ENCODE measurements at places on chromosomes 3 and 15. TPM values are rescaled to one million over a fixed set of nuclear protein-coding genes. Genes with fewer than 3 reads are reported as not detected.

The SCN11A gene
- total RNA-seq: 0.05 TPM

The PFKFB4 gene
- 27.4 TPM for total RNA-seq

The AP3S2 gene
- 34.4 TPM for total RNA-seq

The ZDHHC23 gene
- 0.70 TPM for total RNA-seq

The ISLR gene
- total RNA-seq: not detected

DNA sequence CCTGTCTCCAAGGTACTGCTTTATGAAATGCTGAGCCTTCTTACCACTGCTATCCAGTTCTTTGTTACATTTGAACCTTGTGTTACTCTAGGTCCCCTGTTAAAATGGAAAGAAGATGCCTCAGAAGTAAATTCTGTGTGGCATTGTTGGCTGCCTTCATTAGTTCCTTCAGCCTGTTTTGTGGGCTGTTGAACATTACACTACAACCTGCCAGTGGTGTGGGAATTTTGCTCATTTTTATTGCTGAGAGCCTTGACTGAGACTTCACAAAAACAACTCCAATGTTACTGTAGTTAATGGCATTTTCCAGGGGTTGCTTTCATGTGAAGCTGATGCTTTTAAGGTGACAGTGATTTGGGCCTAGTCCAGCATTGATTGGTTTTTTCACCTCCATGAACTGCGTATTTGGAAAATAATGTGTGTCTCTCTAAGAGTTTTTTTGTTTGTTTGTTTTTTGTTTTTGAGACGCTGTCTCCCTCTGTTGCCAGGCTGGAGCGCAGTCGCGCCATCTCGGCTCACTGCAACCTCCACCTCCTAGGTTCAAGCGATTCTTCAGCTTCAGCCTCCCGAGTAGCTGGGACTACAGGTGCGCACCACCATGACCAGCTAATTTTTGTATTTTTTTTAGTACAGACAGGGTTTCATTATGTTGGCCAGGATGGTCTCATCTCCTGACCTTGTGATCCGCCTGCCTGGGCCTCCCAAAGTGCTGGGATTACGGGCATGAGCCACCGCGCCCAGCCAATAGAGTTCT lies 4.3 kb downstream of the MAPK6 start:
- H3K4me1 ChIP-seq: peaks cover 35% of the 10 kb centered on the region
- peak overlapping the region; percentile 58 for H3K4me3 ChIP-seq
- peaks cover 2% of the 10 kb centered on the region for H3K27me3 ChIP-seq
- H3K36me3 ChIP-seq: peaks cover 6% of the 10 kb centered on the region
- H3K27ac ChIP-seq: peak overlapping the region; percentile 56

DNA sequence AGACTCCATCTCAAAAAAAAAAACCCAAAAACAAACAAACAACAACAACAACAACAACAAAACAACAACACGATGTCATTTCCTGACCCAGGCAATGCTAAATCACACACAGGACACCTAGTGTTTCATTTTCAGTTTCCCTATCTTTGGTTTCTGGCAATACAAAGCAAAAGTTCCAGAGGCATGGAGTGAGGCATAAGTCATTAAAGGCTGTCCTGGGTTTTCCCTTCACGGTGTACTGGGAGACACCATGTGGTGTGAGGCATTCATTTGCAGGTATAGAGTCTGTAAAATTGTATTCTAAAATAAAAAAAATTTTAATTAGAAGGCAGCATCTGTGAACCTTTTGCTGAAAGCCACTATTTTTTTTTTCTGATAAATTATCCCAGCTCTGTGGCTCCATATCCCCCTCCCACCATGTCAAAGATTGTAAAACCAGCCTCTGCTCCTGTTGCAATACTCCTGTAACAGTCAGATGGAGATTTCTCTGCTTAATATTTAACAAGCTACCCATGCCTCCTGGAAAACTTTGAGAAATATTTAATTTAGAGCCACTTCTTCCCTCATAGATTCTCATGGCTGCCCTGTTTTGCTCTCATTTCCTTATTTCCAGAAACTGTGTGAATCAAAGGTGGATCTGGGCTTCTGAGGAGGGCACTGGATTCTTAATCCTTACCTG lies 324.6 kb downstream of the MCTP2 start:
- H3K4me1 ChIP-seq: no peaks in the 10 kb centered on the region
- no peaks in the 10 kb centered on the region for H3K36me3 ChIP-seq
- no peak for DNase-seq

- H3K27ac ChIP-seq: no peak overlapping the region
- no peaks in the 10 kb centered on the region for H3K4me1 ChIP-seq
- no peaks in the 10 kb centered on the region for H3K36me3 ChIP-seq
- H3K27me3 ChIP-seq: no peaks in the 10 kb centered on the region
These were observed 26.2 kb downstream of the ARPP21 start for GRCh38 chr3:35665390-35666055.

- peak overlapping the region; percentile 4 for H3K4me3 ChIP-seq
- peaks cover 17% of the 10 kb centered on the region for H3K4me1 ChIP-seq
- H3K36me3 ChIP-seq: no peaks in the 10 kb centered on the region
- H3K27ac ChIP-seq: no peak overlapping the region
These were observed 77.4 kb downstream of the FLNB start for GRCh38 chr3:58085616-58086015.

DNA sequence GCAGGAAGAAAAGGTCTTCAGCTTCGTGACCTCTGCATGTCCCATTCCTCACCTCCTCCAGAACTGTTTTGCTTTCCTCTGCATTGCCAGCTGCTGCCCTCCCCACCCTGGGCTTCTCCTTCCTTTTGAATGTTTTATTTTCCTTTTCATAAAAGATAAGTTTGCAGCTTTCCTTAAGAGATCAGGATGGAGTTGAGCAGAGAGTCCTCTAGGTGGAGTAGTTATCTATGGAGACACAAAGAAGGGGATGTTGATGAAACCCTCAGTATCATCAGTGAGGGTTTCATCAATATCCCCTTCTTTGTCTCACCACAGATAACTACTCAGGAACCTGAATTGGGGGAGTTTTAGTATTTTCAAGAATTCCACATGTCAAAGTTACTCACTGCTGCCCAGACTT lies 19.0 kb upstream of the SLC25A36 start:
- no peaks in the 10 kb centered on the region for H3K4me1 ChIP-seq
- no peak overlapping the region for H3K4me3 ChIP-seq
- peaks cover 28% of the 10 kb centered on the region for H3K27me3 ChIP-seq
- no peaks in the 10 kb centered on the region for H3K36me3 ChIP-seq

GRCh38 chr15:77042245-77042919 lies 28.5 kb downstream of the TSPAN3 start:
- no peaks in the 10 kb centered on the region for H3K27me3 ChIP-seq
- no peak overlapping the region for H3K4me3 ChIP-seq
- peak overlapping the region; percentile 81 for H3K27ac ChIP-seq
- peaks cover 22% of the 10 kb centered on the region for H3K36me3 ChIP-seq
- H3K4me1 ChIP-seq: peaks cover 39% of the 10 kb centered on the region
- no peak for DNase-seq

GRCh38 chr3:63870615-63871005 lies 6.9 kb downstream of the ATXN7 start:
- H3K27ac ChIP-seq: no peak overlapping the region
- H3K27me3 ChIP-seq: no peaks in the 10 kb centered on the region
- H3K36me3 ChIP-seq: no peaks in the 10 kb centered on the region

DNA sequence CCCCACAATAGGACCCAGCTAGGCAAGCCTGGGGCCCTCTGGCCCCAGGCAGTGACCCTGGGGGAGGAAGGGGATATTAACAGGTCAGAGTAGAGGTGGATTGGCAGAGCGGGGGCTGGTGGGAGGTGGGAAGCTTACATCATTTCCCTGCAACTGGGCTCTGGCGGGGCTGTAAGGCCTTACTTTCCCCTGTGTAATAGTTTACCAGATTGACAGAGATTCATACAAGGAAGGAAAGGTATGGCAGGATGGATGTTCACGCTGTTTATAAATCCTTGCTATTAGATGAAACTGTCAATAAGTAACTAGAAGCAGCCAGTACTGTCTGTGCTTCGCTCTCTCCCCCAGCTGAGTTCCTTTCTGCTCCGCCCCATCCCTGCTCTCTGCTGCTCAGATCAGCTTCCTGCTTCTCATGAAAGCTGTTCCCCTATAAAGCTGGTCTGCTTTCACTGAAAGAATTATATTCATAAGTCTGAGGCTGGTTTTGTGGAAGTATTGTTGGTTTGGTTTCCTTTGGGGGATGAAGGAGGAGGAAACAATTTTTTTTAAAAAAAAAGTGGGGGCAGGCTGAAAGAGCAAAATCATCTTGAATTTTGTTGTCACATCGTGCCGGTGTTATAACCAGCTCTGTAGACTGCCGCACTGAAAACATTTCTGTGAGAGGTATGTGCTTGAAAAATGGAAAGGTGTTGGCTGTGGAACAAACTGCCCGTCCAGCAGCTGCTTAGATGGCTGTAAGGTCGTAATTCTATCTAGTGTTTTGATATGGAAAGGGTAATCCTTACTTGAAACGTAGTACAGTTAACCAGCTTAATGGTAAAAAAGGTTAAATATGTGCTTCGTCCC lies 76.4 kb downstream of the BBX start:
- no peaks in the 10 kb centered on the region for H3K27me3 ChIP-seq
- H3K4me3 ChIP-seq: peak overlapping the region; percentile 85
- H3K27ac ChIP-seq: peak overlapping the region; percentile 95
- peaks cover 44% of the 10 kb centered on the region for H3K4me1 ChIP-seq

GRCh38 chr3:21020681-21021080 lies 730.3 kb downstream of the ZNF385D start:
- no peak overlapping the region for H3K4me3 ChIP-seq
- no peak for DNase-seq
- H3K27me3 ChIP-seq: no peaks in the 10 kb centered on the region
- H3K36me3 ChIP-seq: peaks cover 9% of the 10 kb centered on the region
- no peak overlapping the region for H3K27ac ChIP-seq
- H3K4me1 ChIP-seq: no peaks in the 10 kb centered on the region

DNA sequence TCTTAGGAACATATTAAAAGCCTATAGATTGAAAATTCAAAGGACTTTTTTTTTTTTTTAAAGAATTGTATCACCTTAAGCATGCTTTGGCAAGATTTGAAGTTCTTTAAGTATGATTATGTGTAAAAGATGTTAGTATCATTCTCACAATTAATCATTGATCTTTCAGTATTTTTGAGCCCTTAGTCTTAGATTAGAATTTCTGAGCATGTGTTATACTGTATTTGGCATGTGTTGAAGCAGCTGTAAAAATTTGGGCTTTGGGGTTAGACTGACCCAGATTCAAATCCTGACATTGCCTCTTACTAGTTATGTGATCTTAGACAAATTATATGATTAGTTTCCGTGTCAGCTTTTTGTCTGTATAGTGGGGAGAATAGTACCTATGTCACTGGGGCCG lies 6.3 kb downstream of the OXSR1 start:
- peaks cover 77% of the 10 kb centered on the region for H3K4me1 ChIP-seq
- H3K27ac ChIP-seq: peak overlapping the region; percentile 36
- no peaks in the 10 kb centered on the region for H3K36me3 ChIP-seq
- H3K27me3 ChIP-seq: no peaks in the 10 kb centered on the region
- no peak for DNase-seq

DNA sequence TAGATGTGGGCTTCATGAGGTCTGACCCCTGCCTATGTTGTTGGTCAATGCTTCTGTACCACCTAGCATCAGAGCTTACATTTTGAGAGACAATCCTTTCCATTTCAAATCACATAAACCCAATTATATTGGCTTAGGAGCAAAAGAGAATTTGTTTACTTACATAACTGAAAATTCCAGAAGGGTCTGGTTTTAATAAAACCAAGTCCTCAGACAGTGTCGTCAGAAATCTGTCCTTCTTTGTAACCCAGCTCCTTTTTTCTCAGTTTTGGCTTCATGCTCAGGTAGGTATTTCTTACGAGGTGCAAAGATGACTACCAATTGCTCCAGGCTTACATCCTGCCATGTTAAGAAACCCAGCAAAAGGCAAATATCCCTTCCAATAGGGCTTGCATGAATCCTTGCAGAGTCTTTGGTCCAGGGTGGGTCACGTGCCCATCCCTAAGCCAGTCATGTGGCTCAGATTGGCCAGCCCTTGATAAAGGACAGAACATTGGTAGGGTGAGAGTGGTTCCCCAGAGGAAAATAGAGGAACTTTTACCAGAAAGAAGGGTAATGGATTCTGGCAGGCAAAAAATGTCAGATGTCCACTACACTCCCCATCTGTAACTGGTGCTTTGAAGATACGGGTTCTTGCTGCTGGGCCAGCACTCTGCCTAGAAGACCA lies 50.2 kb upstream of the VILL start:
- H3K27ac ChIP-seq: no peak overlapping the region
- H3K27me3 ChIP-seq: peaks cover 2% of the 10 kb centered on the region
- H3K4me1 ChIP-seq: no peaks in the 10 kb centered on the region

DNA sequence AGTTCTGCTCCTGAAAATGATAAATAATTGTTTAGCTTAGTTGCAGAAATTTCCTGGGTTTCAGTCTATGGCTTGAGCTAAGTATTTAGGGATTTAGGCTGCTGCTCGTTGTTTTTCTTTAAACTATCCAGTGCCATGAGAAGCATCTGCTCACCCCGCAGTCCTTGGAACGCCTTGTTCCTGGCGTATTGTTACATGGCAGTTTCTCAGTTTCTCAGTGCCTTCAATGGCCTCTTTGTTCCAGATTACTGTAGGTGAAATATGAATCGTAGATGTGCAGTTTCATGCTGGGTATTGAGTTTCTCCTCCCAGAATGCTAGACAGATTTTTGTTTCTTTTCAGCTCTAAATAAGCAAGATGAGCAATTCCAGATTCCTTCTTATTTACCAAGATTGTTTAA lies 269.5 kb upstream of the GBE1 start:
- no peak overlapping the region for H3K4me3 ChIP-seq
- H3K27ac ChIP-seq: no peak overlapping the region
- no peak for DNase-seq
- no peaks in the 10 kb centered on the region for H3K27me3 ChIP-seq
- H3K4me1 ChIP-seq: no peaks in the 10 kb centered on the region

- DNase-seq: no peak
- no peak overlapping the region for H3K27ac ChIP-seq
- no peak overlapping the region for H3K4me3 ChIP-seq
- H3K36me3 ChIP-seq: peaks cover 10% of the 10 kb centered on the region
These were observed 1282.9 kb downstream of the ROBO2 start for GRCh38 chr3:78322780-78323179.

DNA sequence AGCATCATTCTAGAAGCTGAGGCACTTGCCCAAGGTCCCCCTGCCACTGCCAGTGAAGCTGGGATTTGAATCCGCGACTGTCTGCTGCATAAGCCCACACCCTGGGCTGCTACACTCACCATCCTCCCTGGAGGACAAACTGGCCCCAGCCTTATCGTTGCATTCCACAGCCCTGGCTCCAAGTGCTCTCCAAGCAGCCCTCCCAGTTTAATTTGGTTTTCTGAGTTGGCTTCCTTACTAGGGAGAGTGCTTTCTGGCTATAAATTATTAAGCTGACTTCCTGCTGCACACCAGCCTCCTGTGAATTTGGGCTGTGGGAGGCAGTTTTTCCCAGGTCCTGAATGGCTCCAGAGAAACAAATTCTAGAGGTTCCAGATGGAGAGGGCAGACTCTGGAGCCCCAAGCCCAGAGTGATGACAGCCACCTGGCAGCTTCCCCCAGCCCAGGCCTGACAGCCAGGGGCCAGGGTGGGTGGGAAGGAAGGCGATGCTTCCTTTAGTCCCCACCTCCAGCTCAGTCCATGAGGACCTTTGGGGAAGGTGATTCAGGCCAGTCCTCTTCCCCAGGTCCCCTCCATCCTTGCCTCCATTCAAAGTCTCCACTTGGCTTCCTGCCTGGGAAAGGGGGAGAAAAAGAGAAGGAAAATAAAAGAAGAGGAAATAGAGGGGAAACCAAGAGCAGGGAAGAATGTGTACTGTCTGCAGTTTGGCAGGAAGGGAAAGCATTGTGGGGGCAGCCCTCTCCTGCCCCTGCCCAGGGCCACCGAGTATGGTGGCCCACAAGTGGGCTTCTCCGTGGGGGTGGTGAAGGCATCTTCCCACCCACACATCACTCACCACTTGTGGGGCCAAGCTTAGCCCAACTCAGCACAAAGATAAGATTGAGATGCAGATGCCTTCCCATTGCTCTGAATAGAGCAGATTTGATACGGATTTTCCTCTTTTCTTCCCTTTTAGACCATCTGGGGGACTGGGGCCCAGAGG lies 69.6 kb downstream of the SEMA5B start:
- H3K4me1 ChIP-seq: no peaks in the 10 kb centered on the region
- DNase-seq: no peak
- no peak overlapping the region for H3K4me3 ChIP-seq
- H3K27me3 ChIP-seq: peaks cover 23% of the 10 kb centered on the region
